ENCODE measurements at places on chromosomes 12 and 14. TPM values are rescaled to one million over a fixed set of nuclear protein-coding genes. Genes with fewer than 3 reads are reported as not detected.

Gene WNT1
- total RNA-seq = not detected

Gene GYS2
- total RNA-seq = not detected

Gene AICDA
- not detected for total RNA-seq

Gene GUCY2C
- total RNA-seq = 1.2 TPM

DNA sequence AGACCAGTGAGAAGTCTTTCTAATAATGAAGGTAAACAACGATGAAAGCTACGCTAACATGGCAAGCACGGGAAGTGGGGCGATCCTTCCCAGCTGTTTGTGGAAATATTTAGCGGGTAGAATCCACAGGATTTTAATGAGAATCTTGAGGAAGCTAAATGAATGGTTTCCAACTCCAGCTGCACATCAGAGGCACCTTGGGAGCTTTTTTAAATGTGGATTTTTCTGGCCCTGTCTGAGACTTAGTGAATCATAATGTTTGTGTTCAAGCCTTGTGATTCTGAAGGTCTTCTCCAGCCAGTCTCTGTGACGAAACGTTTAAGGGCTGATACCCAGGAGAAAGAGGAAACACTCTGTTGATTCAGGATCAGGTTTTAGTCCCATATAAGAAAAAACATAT is 169.8 kb downstream of the CAPZA3 start:
- DNase-seq = no peak

DNA sequence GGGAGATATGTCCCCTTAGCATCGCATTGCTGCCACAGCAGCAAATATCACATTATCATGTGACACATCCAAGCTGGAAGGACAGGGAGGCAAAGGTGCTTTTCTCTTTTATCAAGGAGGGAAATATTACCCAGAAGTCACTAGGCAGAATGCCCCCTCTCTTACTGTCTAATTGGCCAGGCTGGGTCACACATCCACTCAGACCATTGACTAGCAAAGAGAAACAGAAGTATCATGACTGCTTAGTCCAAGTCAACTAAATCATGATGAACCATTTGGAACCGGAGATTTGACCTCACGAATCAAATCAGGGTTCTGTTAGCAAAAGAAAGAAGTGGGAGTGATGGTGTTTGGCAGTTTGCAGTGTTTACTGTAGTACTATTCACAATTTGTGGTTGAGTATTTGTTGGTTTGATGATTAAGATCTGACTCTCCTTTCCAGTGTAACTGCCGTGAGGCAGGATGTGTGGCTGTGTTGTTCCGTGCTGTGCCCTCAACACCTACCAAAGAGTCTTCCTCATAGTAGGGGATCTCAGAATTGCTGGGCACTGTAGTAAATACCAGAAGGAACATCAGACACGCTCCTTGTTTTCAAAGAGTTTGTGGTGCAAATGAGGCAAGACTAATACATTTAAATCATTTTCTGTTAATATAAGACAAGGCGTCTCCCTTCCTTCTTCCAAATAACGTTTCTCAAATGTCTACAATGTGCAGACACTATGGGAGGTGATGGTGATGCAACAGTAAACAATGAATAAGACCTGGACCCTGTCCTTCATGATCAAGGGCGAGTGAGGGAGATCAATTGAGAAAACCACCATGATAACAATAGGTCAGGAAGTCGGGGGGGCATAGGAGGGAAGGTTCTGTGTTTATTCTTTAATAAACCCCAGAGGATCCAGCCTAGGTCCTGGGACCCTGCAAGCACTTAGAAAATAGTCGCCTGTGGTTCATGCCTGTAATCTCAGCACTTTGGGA is 194.4 kb upstream of the CRY1 start:
- DNase-seq = no peak

DNA sequence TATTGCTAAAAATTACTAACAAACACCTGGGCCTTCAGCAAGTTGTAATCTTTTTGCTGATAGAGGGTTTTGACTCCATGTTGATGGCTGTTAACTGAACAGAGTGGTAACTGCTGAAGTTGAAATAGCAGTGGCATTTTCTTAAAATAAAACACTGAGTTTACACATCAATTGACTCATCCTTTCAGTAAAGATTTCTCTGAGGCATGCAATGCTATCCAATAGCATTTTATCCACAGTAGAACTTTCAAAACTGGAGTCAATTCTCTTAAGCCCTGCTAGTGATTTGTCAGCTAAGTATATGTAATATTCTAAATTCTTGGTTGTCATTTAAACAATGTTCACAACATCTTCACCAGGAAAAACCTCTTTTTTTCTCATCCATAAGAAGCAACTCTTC is 59.5 kb downstream of the CMAS start:
- no peak for DNase-seq

- no peak for DNase-seq
These were observed 1970.2 kb upstream of the FLRT2 start for GRCh38 chr14:83559721-83560120.

DNA sequence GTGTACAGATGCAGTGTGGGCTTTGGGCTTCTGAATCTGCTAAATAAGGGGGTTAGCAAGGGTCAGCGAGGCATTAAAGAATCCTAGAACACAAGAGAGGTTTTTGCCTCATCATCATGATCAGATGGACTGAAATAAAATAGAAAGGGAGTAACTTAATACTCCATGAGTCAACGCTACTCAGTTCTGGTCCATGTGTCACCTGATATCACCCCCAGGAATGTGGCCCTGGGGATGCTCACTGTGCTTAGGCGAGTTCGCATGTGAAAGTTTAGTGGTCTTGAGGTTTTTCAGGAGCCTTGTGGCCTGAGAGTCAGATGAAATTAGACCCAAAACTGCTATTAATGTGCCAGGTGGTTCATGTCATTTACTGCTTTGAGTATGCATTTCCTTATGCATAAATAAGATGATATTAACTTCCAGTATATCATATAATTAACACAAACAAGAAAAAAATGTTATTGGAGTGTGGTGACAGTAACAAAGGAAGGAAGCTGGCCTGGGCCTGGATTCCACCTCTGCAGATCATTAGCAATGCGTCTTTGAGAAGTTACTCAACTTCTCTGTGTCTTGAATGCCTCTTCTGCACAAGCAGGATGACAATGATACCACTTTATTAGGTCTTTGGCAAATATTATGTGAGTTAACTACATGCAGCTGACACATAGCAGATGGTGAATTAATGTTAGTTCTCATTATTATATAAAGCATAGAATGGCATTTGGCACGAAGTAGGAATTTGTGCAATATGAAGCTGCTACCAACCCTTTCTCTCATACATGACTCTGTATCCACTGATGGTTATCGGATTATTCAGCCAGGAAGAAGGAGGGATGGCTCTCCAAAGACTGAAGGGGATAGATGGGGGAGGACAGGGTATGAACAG is 1272.6 kb downstream of the AACS start:
- DNase-seq = no peak
